NB4 (cell line): ENCODE measurements at places on chromosomes 11 and 22.

GRCh38 chr22:48948575-48949170, 879.0 kb downstream of the BRD1 start:
- DNase-seq = no peak

- DNase-seq = no peak
These were observed 19.5 kb downstream of the WNT11 start for GRCh38 chr11:76186776-76187279.

DNA sequence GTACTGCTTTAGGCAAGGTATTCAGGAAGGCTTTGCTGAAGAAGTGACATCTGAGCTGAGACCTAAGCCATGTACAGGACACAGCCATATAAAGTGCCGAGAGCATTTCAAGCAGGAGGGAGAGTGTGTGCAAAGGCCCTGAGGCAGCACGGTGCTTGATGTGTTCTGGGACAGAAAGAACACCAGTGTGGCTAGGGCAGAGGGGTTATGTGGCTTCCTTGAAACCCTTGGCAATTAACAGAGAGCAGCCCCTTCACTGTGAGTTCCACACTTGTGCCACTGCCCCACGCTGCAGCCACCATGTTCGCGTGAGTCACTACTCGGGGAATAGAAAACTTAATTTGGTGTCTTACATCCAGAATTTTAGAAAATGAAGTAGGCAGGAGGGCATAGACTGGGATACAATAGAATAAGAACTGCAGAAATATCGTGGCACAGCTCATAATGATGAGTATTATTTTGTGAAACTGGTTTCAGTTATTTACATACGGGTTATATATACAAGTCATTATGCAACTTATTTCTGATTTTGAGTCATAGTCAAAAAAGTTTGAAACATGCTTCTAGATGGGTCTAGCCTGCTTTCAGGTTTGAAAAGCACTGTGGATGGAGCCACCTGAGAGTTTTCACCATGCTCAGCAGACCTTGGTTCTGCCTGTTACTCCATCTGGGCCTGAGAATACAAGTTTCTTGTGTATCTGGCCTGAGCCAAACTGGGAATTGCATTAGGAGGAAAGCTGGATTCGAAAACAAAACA, 11.8 kb downstream of the IL10RA start:
- DNase-seq = no peak

GRCh38 chr11:63552921-63553320, 10.3 kb downstream of the PLAAT2 start:
- DNase-seq = no peak

GRCh38 chr11:114147375-114148012, 88.0 kb downstream of the ZBTB16 start:
- no peak for DNase-seq

DNA sequence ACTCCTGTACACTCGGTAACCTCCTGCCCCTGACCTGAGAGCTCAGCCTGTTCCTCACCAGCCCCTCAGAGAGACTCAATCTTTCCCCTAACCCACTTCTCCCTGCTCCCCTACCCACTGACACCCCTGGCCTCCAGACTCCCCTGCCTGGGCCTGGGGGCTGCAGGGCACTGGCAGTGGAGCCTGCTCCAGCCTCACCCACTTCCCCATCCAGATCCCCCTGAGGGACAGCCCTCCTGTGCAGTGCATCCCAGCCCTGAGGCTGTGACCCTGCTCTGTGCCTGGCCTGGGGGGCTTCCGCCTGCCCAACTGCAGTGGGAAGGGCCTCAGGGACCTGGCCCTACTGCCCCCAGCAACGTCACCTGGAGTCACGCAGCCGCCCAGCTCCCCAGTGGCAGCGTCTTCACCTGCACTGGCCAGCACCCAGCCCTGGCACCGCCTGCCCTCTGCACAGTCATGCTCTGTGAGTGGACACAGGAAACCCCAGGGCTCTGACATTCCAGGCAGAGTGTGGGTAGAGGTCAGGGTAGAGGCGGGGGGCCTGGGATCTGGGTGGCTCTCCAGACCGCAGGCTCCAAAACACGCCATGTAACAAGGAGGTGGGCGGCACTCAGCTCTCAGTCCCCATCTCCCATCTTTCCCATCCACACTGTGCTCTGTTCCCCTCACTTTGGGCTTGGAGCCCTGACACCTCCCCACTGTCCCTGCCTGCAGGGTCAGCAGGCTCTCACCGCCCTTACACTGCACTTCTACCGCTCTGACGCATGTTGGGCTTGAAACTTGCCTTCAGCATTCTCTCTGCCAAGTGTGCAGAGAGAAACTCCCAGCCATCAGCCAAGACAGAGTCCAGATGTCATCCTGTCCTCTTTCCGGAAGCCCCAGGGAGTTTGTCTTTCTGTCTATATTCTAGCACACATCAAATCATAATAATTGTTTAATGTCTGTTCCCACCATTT, 5.1 kb downstream of the VSIG10L2 start:
- DNase-seq = no peak

DNA sequence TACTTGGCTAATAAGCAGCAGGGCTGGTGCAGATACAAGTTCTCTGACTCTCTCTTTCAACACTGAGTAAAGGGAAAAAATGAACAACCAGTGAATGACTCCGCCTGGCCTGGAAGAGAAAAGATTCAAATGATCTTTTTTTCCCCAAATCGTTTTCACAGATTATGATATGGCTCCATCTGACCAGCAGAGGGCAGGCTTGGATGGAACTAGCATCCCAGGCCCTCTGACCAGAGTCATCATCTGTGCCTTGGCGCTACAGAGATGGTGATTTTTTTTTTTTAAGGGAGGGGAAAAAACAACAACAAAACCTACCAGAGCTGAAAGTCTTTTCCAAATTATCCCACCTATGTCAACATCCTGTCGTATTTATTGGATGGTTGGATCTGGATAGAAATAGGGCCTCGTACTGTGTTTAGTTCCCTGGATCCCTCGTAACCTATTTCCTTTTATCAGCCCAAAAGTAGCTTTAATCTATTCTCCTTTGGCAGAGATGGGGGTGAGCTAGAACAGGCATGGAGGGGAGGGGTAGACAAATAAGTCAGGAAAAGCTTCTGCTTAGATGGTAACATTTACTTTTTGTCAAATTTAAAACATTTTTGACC, 69.7 kb downstream of the PRSS23 start:
- DNase-seq = peak; percentile 54

GRCh38 chr11:131146827-131147490, 223.5 kb upstream of the NTM start:
- DNase-seq = no peak

- DNase-seq = peak; percentile 83
These were observed 5.1 kb downstream of the TBX1 start for GRCh38 chr22:19765477-19766239.

GRCh38 chr11:111540114-111540936, at the start of gene LAYN:
Gene LAYN (plus strand): TSS chr11:111540720. CDS start chr11:111540844, 124 bp downstream.
- DNase-seq = no peak

- no peak for DNase-seq
These were observed 1.5 kb upstream of the CLDN5 start for GRCh38 chr22:19525666-19526065.

GRCh38 chr11:19713196-19714021, 772 bp downstream of the NAV2 start:
- DNase-seq = no peak

DNA sequence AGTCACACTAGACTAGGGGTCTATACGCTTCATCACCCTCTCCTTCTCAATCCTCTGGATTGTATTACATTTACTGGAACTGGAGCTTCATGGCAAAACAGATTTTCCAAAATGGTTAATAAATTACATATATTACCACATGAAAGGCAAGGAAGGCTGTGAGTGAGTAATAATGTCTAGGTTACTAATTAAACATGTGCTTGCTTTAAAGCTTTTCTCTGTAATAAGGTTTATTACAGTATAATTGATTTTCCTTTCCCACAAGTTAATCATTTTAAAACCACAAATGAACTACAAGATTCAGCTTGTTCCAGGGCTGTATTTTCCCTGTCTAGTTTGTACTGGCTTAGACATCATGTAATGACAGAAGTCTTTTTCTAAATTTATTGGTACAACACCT, 25.6 kb downstream of the MMP13 start:
- DNase-seq = no peak

DNA sequence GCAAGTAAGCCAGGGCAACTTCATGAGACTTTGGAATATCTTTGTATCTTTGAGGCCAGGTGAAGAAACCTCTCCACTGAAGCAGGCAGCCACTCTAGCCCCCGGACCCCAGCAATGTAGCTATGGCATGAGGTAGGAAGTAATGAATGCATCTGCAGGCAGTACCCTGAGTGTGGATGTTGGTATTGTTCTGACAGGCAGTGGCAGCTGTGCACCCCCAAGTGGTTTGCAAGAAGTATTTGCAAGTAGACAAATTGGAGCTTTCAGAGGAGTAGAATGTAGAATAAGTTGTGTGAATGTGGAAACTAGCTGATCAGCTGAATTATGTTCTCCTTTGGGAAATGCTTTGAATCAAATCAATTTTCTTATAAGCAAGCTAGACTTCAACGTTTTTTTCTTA, 194.4 kb upstream of the PGR start:
- peak; percentile 19 for DNase-seq

DNA sequence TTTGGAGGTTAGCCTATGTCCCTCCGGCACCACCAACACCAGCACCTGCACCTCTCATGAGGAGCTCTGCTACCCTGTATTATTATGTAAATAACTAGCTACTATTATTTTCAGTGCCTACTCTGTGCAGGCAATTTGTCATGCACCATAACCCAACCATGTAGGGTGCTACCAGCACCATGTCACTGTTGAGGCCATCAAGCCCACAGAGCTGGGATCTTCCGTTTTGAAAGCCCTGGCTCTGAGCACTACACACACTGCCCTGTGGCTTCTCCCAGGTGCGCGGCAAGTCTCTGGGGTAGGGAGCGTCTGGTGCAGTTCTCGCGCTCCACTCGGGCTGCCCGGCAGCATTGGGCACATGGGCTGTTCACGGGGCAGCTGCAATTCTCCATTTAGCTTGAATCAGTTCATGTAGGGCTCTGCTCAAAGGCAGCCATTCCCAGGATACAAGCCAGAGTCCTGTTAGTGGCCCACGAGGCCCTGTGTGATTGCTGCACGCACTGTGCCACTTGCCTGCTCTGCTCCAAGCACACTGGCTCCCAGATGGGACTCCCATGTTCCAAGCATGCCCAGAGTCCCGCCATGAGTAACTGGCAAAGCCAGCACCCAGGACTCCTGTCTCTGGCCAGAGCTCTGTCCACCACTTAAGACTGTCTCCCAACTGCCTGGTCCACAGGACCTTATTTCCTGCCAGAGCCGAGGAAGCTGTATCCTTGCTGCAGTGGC, 42.5 kb upstream of the CDON start:
- DNase-seq = no peak

DNA sequence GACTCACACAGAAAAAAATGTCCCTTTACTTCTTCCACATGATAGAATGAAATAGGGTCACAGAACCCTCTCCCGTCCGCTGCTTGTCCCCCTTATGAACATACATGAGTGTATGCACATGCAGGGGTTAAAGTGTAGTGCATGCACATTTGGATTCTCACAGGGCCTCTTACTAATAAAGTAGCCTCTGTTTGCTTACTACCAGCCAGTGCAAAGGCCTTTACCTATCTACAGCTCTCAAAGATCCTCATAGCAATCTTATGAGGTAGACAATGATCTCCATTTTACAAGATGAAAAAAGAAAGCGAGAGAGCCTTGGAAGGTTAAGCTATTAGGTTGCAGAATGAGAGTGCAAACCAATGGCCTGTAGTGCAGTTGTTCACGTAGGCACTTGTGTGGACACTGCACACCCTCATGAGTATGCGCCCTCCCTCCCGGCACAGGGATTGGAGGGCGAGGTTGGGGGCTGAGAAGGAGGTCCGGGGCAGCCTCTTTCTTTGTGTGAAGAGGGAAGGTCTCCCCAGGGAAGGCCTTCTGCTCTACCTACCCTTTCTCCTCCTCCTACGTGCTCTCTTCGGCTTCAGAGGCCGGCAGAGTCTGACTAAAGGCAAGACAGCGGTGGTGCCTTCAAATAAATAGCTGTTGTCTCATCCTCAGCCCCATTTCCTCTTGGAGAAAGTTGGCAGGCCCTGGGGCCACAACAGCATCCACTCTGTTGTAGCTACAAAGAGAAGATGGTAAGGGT, 91.3 kb downstream of the CEP164 start:
- no peak for DNase-seq

DNA sequence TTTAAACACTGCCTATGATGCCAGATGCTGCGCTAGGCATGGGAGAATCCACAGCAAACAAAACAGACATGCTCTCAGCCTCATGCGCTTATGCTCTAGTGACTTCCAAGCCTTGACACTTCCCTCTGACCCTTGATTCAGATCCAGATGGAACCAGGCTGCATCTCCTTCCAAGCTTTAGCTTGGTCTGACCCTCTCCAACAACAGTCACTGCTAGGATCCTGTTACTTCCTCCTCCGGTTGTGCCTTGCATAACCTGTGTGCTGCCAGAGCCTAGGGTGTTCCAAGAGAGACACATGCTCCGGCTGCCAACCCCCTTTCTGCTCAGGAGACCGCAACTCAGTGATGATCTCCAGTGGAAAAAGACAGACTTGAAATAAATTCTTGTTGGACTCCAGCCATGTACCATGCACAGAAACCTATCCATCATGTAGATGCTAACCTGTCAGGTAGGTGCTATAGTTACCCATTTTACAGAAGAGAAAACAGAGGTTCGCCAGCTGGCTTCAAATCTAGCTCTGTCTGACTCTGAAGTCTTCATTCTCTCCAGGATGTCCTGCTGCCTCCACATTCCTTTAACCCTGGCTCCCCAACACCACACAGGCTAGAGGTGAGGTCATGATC, 136.3 kb upstream of the TEAD1 start:
- no peak for DNase-seq

GRCh38 chr11:17350455-17351171, 987 bp upstream of the NCR3LG1 start:
- DNase-seq = peak; percentile 34

GRCh38 chr11:69241844-69242243, 52.1 kb upstream of the MYEOV start:
- no peak for DNase-seq

GRCh38 chr11:57322256-57323166, 2.2 kb downstream of the TNKS1BP1 start:
- DNase-seq = no peak

DNA sequence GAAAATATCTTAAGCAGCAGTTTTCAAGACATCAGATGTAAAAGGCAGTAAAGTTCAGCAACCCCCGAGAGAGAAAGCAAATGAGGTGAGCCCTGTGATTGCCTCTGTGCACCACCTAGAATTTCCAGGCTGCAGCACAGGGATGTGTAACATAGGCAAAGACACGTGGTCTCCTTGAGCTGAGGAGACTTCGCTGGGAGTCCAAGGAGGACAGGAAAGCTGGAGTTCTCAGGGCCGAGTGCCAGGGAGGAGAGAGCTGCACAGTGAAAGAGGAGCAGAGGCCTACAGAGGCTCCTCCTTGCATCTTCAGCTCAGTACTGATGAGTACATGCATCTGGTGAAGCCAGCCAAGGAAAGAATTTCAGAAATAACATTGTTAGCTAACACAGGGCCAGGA, 17.6 kb upstream of the TOLLIP start:
- DNase-seq = no peak

GRCh38 chr11:103730131-103730940, 306.1 kb upstream of the DDI1 start:
- DNase-seq = no peak

GRCh38 chr11:113725407-113725806, 19.3 kb upstream of the TMPRSS5 start:
- no peak for DNase-seq

GRCh38 chr11:2169005-2169378, 2.6 kb downstream of the TH start:
- no peak for DNase-seq
